ENCODE measurements at places on chromosomes 2 and 18. TPM values are rescaled to one million over a fixed set of nuclear protein-coding genes. Genes with fewer than 3 reads are reported as not detected.

- DNase-seq: peak; percentile 79
These were observed 9.0 kb upstream of the TMBIM1 start for GRCh38 chr2:218301176-218301819.

The LYPD1 gene
- total RNA-seq: 23.7 TPM

DNA sequence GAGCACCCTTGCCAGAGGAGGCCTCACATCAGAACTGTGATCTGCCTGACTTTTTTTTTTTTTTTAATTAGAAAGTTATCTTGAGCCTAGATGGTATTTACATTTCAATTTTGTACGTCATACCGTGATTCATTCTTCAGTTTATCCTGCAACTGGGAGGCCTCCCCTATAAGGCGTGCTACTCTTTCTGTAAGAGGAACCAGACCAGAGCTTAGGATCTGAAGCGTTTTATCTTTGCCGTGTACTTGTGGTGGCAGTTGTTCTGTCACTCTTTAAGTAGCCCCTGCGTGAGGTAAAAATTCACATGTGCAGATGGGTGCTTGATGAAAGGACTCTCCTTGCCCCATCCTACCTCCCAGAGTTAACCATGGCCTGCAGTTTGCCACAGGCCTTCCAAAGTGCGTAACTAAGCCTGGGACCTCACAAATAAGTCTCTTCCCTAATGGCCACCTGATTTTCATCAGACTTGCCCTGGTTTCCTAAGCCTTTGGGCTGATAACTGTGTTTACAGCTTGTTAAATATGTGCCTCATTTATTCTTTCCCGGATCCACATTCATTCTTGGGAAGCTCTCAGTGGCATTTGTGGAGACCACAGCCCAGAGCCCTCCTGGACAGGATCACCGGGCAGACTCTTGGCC is 96.0 kb downstream of the MTCL1 start:
- peak; percentile 83 for DNase-seq

- DNase-seq: peak; percentile 25
These were observed 97.2 kb upstream of the OTOS start for GRCh38 chr2:240237609-240238174.

DNA sequence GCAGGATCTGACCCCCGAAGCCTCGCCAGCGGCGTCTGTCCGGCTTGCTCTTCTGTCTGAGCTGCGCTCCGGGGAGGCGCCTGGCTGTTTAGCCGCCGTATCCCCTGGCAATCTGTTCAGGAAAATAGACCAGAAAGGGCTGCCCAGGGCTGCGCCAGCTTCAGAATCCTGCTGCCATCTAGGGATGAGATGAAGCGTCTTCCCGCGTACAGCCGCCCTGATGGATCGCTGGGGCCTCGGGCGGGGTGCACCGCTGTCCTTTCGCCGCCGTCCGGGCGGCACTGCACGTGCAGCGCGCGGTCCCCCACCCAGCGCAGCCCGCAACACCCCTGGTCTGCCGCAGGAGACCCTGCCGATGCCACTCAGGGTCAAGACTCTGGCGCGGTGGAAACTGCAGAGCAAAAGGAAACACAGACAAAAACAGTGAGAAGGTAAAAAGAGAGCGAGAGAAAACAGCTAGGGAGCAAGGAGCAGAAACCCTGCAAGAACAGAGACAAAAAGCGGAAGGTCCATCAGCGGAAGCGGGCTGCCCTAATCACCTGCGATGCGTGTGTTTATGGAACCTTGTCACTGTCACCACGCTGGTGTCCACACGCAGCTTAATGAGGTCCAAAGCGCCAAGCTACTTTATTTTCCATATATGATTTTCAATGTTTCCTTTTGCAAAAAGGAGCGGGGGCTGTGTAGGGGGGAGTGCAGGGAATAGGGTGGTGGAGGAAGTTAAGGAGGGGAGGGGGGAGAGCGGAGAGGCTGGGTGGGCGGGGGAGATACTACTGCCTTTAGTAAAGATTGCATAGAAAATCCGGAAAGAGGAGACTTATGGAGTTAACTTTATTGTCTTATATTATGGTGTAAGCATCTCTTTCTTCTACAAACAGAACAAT is 2113.3 kb upstream of the PIK3C3 start:
- peak; percentile 59 for DNase-seq

DNA sequence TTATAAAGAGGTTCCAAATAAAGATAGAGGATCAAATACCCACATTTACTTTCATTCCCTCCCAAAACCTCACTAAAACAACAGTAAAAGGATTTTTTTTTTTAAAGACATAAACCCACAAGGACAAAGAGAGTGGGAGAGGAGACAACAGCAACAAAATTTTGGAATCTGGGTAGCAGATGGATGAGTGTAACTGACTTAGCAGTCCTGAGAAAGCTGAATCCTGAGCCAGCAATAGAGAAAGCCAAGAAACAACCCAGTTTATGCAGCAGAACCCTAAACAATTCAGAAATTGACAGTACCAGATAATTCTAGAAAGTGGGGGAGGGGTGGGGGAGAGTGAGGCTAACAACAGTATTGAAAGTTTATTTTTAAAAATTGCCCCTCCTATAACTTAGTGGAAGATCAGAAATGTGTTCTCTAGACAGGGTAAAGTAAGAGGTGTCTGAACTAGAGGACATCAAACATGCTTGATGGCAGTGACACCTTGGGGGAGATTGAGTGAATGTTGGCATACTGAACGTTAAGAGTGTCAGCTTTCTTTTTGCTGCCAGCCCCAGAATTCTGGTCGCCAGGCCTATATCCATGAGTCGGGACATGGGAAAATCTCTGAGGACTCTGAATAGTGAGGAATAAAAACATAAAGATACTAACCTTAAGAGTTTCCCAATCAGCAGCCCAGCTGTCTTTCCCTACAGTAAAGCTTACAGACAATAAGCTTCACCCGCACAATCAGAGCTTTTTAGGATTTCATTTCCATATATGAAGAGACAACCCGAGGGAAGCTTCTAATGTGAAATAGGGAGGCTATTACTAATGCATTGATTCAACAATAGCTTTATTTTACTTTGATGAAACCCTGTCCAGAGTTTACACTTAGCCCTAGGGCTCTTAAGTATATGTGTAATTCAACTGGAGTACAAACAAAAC is 128.0 kb upstream of the ALPP start:
- no peak for DNase-seq

GRCh38 chr2:221235941-221236340 is 336.2 kb downstream of the EPHA4 start:
- DNase-seq: no peak

The MDH1B gene
- total RNA-seq: 1.2 TPM

DNA sequence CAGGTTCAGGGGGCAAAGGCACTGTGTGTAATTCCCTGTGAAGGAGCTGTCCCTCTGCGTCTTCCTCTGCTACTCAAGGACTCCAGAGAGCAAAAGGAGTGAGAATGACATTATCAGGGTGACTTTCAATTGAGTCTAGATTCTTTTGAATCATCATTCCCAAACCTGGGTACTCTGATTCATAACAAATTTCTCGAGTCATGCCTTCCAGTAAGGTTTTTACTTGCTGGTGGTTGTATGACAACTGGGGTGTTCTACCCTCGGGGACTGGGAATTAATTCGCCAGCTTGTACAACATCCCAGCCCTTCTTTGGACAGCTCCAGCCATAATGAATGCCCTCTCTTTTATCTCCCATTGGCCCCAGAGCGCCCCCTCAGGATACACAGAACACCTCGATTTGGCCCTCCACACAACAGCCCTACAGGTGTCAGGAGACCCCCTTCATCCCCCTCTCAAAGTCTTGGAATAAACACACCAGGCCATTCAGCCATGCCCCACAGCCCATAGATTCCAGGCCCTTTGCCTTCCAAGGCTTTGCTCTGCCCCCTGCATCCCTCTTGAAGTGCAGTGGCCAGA is 254.5 kb downstream of the KLHL29 start:
- DNase-seq: no peak

- DNase-seq: no peak
These were observed 1.7 kb upstream of the HS6ST1 start for GRCh38 chr2:128320192-128320905.

- peak; percentile 54 for DNase-seq
These were observed 400.5 kb downstream of the TMX3 start for GRCh38 chr18:68314403-68314802.

GRCh38 chr18:59517446-59518165 is 158.5 kb upstream of the LMAN1 start:
- DNase-seq: peak; percentile 26

DNA sequence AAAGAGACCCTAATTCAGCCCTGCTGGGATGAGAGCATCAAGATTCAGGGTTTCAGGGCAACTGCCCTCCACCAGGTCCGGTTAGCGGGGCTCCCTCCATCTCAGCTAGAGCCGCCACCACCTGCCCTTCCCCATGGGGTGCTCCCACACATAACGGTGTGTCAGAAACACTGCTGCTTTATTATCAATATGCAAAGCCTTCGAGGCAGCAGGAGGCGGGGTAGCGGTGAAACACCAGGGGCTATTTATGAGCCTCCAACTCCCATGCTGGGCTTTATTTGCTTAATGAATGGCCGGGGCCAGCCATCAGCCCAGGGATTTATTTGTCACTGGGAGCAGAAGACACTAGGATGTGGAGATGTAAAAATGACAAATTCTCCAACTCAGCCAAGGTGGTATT is 109.8 kb downstream of the GALNT14 start:
- no peak for DNase-seq

GRCh38 chr2:69177063-69177771 is 164.2 kb downstream of the ANTXR1 start:
- peak; percentile 100 for DNase-seq

DNA sequence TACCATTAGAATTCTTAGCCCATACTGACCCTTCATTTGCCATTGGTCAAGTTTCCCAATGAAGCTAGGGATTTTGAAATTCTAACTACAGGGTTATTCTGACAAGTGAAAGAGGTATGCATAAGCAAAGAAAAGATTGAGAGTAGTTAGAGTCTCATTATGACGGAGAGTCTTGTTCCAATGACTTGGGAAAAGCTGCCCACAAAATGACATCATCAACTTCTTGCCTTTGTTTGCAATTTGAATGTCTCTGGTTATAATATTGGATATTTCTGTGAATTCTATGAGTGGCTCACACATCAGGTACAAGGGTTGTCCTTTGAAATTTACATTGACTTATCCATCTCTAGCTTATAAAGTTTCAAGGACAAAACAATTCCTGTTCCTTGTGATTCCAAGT is 772.2 kb downstream of the TRIB2 start:
- no peak for DNase-seq
